AG04449 (cell line): ENCODE measurements at places on chromosomes 6 and 20.

DNA sequence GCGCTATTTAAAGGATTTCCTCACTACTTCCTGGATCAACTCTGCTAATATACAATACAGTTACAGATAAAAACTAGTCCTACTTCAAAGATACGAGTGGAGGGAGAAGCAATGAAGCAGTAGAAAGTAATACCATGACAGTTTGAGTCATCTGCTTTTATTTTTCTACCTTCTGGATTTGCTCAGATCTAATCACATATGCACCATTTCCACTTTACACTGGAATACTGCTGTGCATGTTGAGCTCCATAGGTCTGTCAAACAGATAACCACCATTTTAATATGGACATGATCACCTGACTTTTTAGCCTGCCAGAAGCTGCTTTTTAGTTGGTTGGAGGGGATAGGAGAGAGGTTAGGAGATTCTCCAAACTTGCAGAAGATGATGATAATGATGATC lies 92.5 kb downstream of the MMUT start:
- no peak for DNase-seq

DNA sequence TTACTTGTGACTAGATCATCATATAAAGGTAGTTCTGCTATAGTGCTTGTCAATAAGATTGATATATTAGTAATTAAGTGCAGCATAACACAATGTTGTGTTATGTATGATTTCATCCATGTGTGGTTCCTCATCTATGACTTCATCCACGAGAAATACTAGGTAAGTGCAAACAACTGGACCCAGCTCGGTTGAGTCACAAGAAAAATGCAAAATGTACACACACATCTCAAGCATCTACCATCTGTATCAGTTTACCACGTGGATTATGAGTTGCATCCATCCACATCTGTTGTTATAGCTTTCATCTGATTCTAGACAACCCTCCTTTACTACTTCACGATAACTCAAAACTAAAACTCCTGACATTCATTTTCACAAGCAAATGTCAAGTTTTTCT lies 517.0 kb upstream of the CITED2 start:
- no peak for DNase-seq

GRCh38 chr6:47181681-47182080 lies 128.0 kb downstream of the TNFRSF21 start:
- no peak for DNase-seq

DNA sequence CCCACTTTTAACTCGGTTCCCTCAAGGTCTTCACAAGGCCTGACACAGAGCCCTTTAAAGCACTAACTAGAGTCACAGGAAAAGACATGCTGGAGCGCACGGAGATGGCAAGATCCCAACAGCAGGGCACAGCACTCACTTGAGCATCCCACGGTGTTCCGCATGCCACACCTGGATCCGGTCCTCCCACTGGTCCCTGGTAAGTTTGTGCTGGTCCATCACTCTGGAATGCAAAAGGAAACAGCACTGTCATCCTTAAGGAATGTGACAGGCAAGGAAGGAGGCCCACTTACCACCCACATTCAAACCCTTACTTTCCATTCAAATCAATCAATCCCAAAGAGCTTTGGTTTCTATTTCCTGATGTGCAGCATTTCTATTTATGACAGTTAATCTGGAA lies 34.7 kb downstream of the EZR start:
- DNase-seq, result no peak

DNA sequence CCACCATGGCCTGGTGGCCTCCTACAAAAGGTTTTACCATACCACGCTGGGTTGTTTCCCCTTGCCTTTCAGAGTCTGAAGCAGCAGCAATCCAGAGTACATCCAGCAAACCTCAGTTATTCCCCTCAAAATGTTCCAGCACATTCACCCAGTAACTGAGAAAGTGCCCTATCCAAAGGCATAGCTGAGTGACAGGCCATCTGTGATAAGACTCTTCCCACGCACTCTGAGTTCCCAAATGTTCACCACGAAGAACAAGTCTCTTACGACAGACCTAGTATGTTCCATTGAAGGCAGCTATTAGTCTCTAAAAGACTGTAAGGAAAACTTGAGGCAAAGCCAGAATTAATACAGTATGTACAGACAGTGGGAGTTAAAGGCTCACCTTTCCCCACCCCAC lies 31.6 kb upstream of the C20orf144 start:
- no peak for DNase-seq

GRCh38 chr6:84422380-84422968 lies 195.0 kb upstream of the CEP162 start:
- no peak for DNase-seq

GRCh38 chr6:2810092-2810671 lies 31.5 kb downstream of the SERPINB1 start:
- DNase-seq, result no peak

- no peak for DNase-seq
Measured at GRCh38 chr6:3351105-3351676, 92.4 kb downstream of the PSMG4 start.

DNA sequence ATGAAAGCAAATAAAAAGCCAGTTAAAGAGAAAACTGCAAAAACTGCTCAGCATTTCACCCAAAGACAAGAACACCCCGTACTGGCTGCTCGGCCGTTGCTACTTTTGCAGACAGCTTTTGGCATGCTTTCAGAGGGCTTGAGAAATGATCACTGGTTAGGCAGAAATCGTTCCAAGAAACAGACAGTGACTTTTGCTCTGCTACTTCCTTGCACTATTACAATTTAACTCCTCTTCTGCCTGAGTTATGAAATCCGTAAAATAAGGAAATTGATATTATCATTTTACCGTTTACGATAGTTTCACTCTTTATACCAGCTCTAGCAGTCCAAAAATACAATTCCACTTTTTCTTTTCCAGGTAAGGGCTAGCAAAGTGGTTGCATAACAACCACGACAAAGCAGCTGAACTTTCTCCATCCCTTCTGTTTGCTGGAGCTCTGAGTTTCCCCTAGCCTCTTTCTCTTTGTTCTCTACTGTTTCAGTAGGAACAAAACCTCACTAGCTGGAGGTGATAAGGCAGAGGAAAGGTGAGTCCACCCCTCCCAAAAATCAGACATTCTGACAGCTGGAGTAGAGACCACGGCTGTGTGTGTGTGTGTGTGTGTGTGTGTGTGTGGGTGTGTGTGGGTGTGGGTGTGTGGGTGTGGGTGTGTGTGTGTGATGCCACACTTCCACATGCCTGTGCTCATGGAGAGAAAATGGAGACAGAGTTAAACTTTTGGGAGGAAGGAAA lies 191.8 kb upstream of the RREB1 start:
- no peak for DNase-seq

DNA sequence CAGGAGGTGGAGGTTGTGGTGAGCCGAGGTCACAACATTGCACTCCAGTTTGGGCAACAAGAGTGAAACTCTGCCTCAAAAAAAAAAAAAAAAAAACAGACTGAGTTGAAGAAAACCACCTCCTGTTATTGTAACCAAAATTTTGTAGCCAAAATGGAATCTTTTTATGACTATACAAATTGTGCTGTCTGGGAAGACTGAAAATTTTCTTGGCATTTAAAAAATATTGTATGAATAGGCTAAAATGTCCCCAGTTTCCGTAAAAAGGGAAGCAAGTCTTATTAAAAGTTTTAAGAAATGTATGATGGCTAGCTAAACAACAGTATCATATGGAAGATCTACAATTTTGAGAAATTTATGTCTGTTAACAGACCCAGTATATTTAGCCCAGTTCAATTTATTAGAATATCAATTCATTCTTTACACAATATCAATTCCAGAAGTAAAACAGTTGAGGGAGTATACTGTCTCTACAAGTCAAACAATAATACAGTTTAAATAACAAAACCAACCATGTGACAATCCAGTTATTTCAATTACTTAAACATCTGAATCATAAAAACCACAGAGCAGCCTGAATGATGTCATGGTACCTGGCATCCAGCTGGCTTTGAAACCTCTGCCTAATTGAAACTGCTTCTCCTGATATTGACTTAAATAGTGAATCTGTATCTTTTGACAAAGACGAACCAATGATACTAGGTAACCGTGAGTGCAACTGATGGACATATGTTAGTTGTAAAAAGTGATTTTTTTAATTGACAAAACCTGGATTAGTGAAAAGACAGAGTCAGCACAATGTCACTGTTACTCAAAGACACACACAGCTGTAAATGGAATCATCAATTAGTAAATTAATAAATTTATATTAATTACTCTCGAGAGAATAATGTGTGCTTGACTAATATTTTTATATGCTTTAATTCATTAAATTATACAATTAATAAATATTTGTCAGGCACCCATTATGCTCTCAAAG lies 166.6 kb upstream of the MARCKS start:
- DNase-seq, result peak; percentile 67

GRCh38 chr6:19873031-19873430 lies 35.9 kb downstream of the ID4 start:
- no peak for DNase-seq

- no peak for DNase-seq
Measured at GRCh38 chr6:83838727-83839126, 14.4 kb upstream of the RIPPLY2 start.

- DNase-seq, result no peak
Measured at GRCh38 chr6:36633915-36634314, 39.8 kb downstream of the SRSF3 start.

DNA sequence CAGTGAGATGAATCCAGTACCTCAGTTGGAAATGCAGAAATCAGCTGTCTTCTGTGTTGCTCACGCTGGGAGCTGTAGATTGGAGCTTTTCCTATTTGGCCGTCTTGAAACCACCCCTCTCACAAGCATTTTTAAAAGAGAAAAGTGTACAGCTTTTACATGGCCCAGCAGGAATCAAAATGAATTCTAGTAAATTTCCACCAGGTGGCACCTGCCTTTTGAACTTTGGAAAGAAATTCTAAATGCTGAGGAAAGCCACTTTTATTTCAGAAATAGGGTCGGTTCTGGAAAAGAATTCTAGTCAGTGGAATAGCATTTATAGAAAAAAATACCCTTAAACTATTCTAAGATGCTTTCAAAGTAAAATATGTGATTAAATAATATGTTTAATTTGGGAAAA lies 647.8 kb downstream of the CD109 start:
- no peak for DNase-seq

DNA sequence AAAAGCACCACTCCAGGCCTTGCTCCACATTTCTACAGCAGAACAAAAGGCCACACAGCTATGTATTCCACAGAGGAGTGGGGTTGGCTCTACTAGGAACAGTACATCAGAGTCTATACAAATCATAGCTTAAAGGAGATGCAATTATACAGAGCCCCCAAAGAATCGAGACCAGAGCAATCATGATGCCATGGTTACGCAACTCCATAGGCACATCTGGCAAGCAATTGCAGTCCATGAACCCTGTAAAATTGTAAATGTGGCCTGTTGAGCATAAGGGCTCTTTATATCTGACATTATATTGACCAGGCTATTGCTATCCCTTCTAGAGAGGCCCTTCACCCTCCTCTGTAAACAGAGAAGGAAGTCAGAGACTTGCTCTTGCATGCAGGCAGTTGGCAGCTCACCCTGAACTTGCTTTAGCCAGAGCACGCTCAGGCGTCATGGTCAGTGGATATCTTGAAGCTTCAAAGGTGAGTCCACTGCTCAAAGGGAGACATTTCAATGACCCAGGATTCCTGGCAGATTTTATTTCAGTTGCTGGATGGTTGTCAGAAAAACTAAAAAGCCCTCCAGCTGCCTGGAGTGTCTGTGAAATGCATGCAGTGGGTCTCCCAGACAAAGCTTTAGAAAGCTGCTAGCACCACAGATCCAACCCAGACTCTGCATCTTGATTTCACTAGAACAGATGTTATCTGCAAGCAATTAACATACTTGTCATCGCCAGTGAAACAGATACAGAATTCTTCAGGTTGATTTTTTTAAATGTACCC lies 357.2 kb downstream of the CENPW start:
- DNase-seq, result no peak

DNA sequence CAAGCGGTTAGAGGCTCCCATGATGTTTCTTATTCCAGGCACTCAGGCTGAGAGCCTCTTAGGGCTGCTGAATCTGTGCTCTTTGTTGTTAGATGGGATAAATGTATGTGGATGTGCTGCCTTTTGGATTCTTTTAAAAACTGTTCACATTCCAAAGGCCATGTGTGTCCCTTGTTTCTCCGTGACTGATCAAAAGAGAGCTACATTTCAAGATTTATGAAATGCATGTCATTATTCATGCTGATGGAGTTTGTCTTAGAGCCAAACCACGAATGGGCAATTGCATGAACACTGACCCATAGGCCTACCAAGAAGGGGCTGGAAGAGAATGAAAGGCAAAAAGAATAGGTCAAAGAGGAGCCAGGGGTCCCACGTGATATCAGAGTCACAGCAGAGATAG lies 104.9 kb upstream of the TSHZ2 start:
- no peak for DNase-seq

DNA sequence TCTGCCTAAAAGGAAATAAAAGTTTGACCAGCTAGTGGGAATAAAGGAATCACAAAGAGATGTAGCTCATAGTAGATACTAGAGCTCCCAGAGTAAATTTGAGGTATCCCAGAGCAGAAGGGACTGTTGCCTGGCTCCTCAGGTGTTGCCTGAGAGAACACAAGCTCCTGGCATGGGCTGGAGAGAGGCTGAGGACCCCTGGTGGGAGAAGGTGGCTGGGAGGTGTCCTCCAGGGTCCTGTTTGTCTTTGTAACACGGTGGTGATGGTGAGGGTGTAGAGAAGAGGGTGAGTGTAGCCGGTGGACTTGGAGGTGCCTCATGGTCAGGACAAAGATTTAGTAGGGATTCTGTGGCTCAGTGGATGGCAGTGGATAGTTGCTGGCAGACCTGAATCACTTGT lies 28.1 kb upstream of the NNAT start:
- no peak for DNase-seq

- DNase-seq, result no peak
Measured at GRCh38 chr6:122715725-122716124, 63.8 kb upstream of the FABP7 start.

- peak; percentile 0 for DNase-seq
Measured at GRCh38 chr6:156617376-156617775, 159.8 kb upstream of the ARID1B start.

GRCh38 chr20:38460040-38460623 lies 12.5 kb upstream of the RALGAPB start:
- DNase-seq, result peak; percentile 31

- DNase-seq, result no peak
Measured at GRCh38 chr20:61933481-61933950, 132.2 kb downstream of the TAF4 start.

- no peak for DNase-seq
Measured at GRCh38 chr20:48329676-48330664, 497.8 kb downstream of the PREX1 start.
